ENCODE measurements at places on chromosomes 4 and X.

DNA sequence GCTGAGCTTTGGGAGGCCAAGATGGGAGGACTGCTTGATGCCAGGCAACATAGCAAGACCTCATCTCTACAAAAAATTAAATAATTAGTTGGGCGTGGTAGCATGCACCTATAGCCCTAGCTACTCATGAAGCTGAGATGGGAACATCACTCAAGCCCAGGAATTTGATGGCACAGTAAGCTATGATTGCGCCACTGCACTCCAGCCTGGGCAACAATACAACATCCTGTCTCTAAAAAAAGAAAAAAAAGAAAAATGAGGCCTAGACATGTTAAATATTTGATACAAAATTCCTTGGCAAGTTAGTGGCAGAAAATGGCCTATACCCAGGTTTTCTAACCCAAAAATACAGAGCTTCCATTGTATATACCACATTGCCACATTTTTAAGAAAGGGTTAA is 88.1 kb upstream of the MAB21L2 start:
- DNase-seq, result no peak

DNA sequence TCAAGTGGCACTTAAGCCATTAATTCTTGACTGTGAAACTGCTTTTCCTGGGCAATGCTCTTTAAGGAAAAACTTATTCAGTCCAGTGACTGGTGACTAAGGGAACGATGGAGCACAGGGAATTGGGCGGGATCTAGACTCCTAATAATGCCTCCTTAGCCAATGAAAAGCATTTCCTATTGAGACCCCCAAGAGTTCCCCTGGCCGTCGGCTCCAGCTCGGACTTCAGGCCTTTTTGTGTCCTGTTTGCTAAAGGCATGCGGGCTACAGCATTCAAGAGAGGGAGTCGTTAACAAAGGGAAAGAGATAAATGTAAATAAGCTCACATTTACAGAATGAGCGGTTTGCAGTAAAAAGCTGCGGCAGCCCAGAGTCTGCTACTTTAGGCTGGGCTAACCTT is at the start of gene LPAR4:
Gene LPAR4 (plus strand): TSS at position 232 of the 400 bp plus-strand sequence. CDS start 7,150 bp downstream, outside the sequence.
- no peak for DNase-seq

DNA sequence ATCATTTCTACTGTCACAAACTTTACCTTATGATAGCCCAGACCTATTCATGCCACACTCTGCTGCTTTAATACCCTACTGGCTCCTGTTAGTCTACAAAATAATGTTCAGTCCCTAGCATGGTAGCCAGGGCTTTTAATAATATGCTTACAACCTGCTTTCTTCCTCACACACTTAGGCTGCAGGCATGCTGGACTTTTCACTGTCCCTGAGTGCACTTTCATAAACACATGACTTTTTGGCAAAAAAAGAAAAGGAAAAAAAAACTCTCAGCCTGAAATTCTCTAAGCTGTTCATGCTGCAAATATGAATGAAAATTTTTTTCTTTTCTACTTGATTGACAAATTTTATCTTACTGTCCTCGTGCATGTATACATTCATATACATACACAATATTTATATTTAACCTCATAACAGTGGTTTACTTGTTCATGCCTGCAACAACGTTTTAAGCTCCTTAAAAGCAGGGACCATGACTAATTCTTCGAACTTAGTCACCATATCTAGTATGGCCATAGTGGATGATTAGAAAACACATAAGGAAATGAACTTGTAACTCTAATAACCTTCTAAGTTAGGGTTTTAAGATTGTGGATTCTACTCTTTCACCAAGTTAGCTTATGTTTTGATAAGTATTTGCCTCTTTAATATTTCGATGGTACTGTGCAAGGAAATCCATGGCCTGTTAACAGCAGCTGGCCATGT is 229.5 kb downstream of the SPCS3 start:
- no peak for DNase-seq

- no peak for DNase-seq
Measured at GRCh38 chrX:72115380-72115779, 16.3 kb downstream of the RTL5 start.

GRCh38 chr4:79682161-79682560 is 274.1 kb upstream of the GK2 start:
- DNase-seq, result no peak

- no peak for DNase-seq
Measured at GRCh38 chr4:190018201-190018920, 8.7 kb downstream of the FRG2 start.
